ENCODE measurements at places on chromosomes 4 and X.

GRCh38 chr4:99483636-99484035 is 27.2 kb upstream of the C4orf17 start:
- DNase-seq, result no peak

DNA sequence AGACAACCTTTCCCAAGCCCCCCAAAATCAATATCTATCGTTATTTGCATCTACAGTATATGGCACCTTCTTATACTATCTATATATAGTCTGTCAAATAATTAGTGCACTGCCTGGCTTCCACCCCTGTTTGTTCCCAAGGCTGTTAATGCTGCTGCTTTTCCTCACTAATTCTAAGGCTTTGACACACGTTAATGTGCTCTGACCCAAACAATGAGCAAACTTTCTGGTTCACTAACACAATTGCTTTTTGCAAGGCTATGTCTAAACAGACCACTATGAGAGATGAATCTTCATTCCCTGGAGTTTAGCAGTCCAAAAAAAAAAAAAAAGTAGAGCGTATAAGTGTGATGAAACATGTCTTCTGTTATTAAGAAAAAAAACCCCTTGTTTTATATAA is 360.9 kb upstream of the AGA start:
- DNase-seq, result no peak

GRCh38 chr4:189200353-189200752 is 740.3 kb upstream of the FRG1 start:
- DNase-seq, result no peak

GRCh38 chrX:154036513-154036912 is 16.8 kb upstream of the IRAK1 start:
- DNase-seq, result no peak

- no peak for DNase-seq
Measured at GRCh38 chr4:1537410-1538095, 131.3 kb upstream of the NKX1-1 start.

GRCh38 chr4:40201898-40202297 is 5.1 kb downstream of the RHOH start:
- DNase-seq, result no peak

- DNase-seq, result no peak
Measured at GRCh38 chr4:128649575-128650205, 159.8 kb upstream of the JADE1 start.
